ENCODE measurements at places on chromosomes 7 and 10.
A peak's percentile ranks its signal among the peaks of the same experiment; 100 is the strongest.

GRCh38 chr10:70903262-70903921 lies 15.0 kb upstream of the PCBD1 start:
- DNase-seq: peak; percentile 63

- DNase-seq: no peak
These were observed 139.0 kb downstream of the VIPR2 start for GRCh38 chr7:159005618-159006017.

DNA sequence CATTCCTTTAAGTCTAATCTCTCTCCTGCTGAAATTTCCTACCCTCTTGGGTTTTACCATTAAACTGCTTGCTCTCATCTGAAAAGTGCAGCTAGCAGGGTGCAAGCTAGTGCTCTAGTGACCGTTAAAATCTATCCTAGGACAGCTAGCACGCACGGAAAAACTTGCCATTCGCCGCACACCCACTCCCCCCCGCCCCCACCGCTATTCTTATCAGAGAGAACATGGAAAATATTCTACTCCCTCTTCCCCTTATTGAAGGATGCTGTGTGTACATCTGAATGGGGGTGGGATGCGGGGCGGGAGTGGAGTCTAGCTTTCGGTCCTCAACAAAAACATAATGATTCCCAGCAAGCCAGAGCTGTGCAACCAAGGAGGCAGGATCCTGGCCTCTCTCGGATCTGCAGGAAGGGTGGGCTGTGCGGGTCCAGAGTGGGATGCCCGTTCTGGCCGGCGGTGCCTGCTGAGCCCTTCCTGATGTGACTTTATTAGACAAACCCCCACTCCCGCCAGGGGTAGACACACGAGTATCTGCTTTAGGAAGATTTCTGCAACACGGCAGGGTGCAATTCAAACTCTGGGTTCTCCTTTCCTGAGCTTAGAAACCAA lies 1.1 kb upstream of the ADRA2A start:
- DNase-seq: no peak

- DNase-seq: no peak
These were observed 91.8 kb upstream of the STEAP4 start for GRCh38 chr7:88398459-88398858.

GRCh38 chr10:89783406-89783805 lies 82.0 kb downstream of the KIF20B start:
- DNase-seq: no peak

GRCh38 chr7:55438757-55439525 lies 73.8 kb downstream of the LANCL2 start:
- DNase-seq: peak; percentile 22

- DNase-seq: peak; percentile 14
These were observed 8.1 kb upstream of the ANK3 start for GRCh38 chr10:60397792-60398191.

- DNase-seq: peak; percentile 59
These were observed 30.6 kb downstream of the CPVL start for GRCh38 chr7:29115753-29116152.

DNA sequence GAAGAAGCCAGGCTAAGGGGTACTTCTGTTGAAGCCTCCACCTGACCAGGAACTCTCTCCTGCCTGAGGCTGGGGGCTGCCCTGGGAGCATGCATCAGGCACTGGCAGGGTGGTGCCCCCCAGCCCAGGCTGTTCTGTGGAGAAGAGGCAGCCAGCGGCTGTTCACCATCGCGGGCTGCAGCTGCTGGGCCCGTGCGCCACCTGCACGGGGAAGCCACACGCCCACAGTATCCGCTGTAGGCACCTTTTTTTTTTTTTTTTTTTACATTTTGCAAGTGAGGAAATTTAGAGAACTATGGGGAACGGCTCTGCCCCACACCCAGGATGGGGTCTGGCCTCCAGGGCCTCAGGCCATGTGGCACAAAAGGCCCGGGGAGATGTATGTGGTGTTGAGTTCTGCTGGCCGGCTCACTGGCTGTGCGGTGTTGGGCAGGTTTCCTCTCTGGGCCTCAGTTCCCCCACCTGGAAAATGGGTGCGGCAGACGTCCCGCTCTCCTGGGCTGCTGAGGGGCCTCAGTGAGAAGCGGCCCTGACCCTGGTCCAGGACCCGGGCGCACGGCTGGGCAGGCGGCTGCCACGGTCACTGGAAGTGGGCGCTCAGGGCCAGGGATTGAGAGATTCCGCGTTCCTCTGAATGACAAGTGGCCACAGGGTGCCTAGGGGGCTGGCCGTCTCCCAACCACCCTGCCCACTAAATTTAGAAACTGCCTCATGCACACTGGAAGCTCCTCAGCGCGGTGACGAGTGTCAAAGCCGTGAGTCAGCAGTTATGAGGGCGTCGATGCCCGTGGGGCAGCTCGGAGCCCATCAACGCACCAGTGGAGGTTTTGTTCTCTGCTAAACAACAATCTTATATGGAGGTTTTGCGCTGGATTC lies 8.8 kb upstream of the INTS1 start:
- DNase-seq: no peak

- DNase-seq: no peak
These were observed 18.9 kb upstream of the PNLIPRP3 start for GRCh38 chr10:116408719-116409118.

All from NCI-H69 (cell line).